NAMALWA (cell line): ENCODE measurements at places on chromosomes 5 and 9.

- peak; percentile 78 for DNase-seq
Observed at GRCh38 chr5:6722015-6722414, 8.8 kb downstream of the TENT4A start.

DNA sequence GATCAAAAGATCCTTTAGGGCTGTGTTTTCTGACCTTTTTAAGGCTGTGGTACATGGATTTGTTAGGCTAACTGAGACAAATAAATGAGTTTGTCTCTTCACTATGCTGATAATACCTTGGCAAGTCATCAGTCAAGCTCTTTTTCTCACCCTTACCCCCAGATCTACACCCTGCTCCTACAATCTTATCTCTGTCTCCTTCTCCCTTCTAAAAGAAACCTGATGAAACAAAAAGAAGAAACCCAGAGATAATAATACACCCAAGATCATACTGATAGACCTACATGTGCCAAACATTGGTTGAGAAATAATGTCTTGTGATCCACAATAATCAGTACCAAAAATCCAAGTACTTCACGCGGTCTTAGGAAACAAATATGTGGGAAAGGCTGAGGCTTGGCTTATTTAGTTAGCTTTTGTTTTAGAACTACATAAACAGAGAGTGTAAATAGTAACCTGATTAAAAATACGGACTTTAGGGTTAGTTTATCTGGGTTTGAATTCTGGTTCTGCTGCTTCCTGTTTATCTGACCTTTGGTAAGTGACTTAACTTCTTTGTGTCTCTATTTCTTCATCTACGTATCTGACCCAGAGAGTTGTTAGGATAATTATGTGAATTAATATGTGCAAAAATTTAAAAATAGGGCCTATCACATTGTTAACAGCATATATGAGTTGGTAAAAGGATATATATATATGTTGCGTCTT is 24.8 kb upstream of the PDCD1LG2 start:
- no peak for DNase-seq

- no peak for DNase-seq
Observed at GRCh38 chr5:168353216-168353957, 61.9 kb downstream of the WWC1 start.

- DNase-seq = no peak
Observed at GRCh38 chr5:57493034-57493433, 10.4 kb upstream of the ACTBL2 start.

DNA sequence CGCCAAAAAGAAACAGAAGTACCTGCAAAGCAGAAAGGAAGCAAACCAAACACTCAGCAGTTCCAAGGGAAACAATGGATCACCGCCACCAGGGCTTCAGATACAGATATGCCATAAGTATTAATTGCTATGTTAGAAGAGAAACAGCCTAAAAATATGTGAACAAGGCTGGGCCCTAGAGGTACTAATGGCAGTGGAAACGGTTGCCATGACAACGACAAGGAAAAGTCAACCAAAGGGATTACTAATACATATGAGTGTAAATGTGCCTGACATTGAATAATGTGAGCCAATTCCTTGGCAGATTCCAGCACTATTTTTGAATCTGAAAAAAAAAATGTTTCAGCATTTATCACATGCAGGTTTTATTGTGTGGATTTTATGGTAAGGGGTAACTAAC is 75.0 kb downstream of the CAVIN4 start:
- no peak for DNase-seq

- no peak for DNase-seq
Observed at GRCh38 chr5:122170620-122171019, 41.3 kb downstream of the ZNF474 start.

DNA sequence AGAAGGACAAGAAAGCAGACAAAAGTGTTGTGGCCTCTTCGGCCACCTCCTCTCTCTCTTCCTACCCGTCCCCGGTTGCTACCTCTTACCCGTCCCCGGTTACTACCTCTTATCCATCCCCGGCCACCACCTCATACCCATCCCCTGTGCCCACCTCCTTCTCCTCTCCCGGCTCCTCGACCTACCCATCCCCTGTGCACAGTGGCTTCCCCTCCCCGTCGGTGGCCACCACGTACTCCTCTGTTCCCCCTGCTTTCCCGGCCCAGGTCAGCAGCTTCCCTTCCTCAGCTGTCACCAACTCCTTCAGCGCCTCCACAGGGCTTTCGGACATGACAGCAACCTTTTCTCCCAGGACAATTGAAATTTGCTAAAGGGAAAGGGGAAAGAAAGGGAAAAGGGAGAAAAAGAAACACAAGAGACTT is 2.4 kb downstream of the EGR1 start:
- DNase-seq = no peak

GRCh38 chr5:139760066-139761056 is 35.2 kb upstream of the PSD2 start:
- DNase-seq = no peak

DNA sequence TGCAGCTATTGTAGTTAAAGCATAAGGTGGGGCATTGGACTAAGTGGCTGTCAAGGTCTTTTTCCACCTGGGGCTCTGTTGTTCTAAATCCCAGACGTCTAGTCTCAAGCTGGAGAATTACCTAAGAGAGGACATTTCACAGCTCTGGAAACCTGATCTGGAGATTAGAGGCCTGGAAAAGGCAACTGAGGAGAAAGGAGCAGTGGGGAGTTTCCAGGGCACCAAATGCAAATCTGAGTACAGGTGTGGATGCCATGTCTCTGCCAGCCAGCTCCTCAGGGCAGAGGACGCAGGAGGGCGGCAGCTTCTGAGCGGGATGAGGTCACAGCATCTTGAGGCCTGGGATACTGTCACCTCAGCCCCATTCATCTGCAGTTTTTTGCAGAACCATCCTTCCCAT is 65.2 kb downstream of the PPARGC1B start:
- DNase-seq = no peak

GRCh38 chr9:138116521-138116920 is 238.9 kb downstream of the CACNA1B start:
- no peak for DNase-seq

GRCh38 chr9:112043423-112043822 is 131.7 kb downstream of the SUSD1 start:
- no peak for DNase-seq

DNA sequence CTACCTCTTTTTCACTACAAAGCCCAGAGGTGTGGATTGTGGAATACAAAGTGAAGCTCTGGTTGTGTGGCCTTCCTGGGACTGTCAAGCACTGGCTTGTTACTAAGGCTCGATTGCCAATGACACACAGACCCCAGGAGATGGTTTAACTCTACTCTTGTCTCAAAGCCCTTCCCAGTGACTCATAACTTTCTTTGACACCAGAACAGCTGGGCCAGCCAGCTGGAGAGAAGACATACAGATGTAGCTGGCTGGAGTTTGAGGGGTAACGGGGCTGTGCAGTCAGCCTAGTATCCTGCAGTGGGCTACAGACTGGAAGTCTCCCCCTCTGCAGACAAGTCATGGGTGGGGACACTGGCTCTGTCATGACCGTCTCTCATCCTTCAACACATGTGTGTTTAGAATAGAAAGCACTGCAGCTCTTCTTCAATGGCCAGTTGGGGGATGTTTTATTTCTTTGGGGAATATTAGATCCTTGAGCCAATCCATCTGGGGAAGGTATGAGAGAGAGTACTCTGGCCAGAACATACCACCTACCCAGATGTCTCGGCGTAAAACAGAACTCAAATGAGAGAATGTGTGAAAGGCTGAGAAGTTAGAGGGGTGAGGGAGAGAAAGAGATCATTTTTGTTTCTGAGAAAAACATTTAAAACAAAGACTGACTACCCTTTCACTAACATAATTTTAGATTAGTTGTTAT is 53.3 kb downstream of the SEMA6A start:
- no peak for DNase-seq

- DNase-seq = no peak
Observed at GRCh38 chr9:137089232-137089947, 2.6 kb downstream of the MAN1B1 start.
